ENCODE measurements at places on chromosomes 5 and 9.

DNA sequence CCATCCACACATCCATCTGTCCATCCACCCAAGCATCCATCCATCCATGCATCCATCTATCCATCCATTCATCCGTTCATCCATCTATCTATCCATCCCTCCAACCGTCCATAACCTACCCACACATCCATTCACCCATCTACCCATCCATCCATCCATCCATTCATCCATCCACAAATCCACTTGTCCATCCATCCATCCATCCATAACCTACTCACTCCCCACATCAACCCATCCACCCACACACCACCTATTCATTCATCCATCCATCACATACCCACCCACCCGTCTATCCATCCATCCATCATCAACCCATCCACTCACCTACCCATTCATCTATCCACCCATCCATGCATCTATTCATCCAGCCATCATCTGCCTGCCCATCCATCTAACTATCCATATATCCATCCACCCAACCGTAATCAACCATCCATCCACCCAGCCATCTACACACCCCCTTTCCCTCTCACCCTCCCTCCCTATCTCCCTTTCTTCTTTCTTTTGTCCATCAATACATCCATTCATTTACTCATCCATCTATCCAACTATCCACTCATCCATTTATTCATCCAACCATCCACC, 43.6 kb upstream of the CLPTM1L start:
- no peak for DNase-seq

- DNase-seq = no peak
Observed at GRCh38 chr9:94017939-94018531, 62.9 kb upstream of the BARX1 start.

DNA sequence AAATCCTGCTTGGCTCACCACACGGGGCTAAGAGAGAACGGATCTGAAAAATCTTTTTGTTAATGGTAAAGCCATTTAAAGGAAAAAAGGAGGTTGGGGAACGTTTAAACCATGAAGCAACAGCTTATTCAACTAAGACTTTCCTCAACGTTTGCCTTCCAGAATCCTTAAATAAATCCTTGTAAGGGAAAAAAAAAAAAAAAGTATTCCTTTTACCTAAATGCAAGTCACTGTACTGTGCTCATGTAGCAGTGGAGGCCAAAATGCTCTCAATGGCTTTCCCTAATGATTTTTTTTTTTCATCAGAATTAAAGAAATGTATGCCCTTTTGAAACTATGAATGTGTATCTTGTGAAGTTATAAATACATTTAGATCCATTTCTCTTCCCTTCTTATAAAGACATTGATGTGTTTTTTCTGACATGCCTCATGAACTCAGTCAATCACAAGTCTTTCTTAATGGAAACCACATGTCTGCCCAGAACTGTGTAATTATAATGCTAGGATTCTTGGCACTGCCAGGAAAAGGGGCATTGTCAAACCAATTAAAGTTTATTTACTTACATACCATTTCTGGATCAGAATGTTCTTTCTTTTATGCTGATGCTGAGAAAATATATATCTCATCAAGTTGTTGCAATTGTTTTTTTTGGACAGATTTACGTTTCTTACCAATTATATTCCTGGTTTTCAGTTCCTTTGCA, 107.5 kb downstream of the EBF1 start:
- DNase-seq = no peak

DNA sequence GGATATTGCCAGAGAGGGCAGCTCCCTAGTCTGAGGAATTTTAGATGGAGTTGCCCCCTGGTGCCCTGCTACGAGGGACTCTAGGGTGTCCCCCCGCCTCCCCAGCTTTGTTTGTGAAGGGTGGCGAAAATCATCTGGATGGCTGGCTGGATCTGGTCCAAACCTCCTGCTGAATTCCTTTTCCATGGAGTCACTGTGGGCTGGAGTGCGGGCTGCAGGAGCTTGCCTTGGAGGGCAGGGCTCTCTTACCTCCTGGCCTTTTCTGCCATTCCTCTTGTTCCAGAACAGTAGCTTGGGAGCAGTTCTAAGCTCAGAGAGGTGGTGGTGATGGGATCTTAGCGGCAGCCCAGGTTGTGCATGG, 2.1 kb downstream of the SYNPO start:
- DNase-seq = no peak

- no peak for DNase-seq
Observed at GRCh38 chr5:139828207-139828895, 32.7 kb downstream of the PSD2 start.

DNA sequence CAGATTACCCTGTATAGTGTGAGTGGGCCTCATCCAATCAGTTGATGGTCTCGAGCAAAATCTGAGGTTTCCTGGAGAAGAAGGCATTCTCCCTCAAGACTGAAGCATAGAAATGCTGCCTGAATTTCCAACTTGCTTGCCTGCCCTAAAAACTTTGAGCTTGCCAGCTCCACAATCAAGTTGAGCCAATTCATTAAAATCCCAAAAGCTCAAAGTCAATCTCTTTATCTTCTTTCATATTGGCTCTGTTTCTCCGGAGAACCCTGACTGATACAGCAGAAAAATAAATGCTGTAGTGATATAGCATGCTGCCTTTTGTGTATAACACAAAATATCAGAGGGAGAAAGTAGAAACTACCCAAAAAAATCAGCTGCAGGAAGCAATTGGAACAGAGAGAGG, 72.5 kb upstream of the NMUR2 start:
- DNase-seq = no peak

DNA sequence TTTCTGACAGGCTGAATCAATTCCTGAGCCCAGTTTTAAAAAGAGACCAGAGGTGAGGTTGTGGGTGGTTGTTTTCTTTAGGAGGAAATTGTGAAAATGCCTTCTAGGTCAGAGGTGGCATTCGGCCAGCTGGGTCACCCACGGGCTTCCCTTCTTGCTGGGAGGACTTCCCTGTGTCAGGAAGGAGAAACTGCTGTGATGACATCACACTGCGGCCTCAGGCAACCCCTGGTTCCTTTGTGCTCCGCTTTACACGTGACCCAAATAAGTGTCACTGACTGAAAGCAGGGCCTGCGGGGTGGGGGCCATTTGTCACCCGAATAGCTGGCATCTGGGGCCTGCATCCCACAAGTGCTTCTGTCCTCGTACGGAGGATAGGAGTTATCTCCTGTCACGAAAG, 39.7 kb downstream of the FABP6 start:
- no peak for DNase-seq

- no peak for DNase-seq
Observed at GRCh38 chr9:10104774-10105173, 508.0 kb downstream of the PTPRD start.

DNA sequence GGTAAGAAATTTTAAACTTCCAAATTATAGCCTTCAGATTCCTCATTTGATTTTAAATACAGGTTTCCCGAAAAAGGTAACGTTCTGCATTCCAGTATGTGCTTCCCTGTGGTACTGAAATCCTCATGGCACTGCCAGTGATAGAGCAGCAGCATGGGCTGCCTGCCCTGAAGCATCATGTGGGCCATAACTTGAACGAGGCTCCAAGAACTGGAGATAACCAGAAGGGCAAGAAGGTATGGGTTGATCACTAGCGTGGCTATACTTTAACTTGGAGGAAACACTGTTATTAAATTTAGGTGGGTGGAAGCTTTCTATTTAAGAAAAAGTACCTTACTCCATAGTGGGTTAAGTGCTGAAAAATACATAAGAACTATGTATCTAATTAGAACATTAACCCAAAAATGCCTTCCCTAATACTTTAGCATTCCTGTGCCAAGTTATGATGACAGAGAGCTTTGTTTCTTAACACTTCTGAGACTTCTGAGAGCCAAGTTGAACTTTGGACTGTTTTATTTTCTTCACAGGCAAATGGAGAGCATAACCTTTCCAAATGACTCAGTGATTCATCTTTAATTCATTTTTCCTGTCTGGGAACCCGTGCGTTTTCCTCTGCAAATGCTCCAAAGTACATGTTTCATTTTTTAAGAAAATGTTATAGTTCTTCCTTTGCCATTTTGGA, 191.5 kb upstream of the GNA14 start:
- DNase-seq = no peak

GRCh38 chr5:27875148-27875547, 836.8 kb upstream of the CDH9 start:
- no peak for DNase-seq

DNA sequence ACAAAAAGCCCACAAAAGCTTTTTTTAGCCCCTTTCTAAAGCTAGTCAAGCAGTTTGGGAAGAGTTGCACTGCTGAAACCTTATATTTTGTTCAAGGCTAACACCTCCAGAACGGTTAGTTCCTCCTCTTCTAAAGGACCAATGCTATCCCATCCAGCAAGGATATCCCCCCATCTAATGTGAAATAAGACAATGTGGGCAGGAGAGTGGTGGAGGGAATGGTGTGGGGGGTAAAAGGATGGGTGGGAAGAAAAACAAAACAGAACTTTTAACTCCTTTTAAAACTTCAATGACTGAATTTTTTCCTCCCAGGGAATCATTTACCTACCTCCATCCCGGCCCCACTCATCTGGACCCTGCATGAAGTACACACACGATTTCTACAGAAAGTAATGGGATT, 21.2 kb downstream of the PTCH1 start:
- no peak for DNase-seq

DNA sequence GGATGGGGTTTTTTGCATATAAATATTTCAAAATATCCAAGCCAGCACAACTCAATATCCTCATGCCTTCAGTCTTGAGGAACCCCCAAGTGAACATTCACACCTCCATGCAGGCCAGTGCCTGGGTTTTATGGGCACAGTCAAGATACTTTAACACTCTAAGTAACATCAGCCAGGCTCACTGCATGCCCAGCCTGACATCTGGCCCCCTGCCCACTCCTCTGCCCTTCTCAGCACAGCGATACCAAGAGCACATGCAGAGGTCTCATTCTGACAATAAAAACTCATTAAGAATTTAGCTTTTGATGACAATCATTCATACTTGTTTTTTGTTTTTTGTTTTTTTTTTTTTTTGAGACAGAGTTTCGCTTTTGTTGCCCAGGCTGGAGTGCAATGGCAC, 250.0 kb downstream of the CWC27 start:
- DNase-seq = no peak

DNA sequence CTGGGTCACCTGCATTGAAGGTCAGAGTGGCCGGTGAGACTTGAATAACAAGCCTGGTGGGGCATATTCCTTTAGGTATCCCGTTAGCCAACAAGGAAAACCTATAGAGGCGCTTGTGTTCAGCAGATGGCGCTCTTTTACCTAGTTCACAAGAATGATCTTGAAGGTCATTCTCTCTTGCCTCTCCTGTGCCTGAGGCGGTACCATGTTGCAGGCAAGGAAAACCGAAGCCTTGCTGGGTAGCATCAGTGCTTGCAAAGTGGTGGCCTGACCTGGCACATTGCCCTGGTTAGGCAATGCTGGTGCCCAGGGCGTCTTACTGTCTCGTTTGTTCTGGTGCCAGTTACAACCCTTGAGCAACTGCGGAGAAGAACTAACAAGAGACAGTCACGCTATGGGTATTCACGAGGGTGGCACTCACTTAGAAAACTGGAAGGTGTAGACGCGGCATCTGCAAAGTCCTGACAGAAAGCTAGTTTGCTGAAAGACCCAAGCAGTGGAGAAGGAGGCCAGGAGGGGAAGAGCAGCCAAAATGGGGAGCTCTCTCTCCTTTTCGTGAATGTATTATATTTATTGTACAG, 56.7 kb downstream of the AOPEP start:
- DNase-seq = peak; percentile 8

DNA sequence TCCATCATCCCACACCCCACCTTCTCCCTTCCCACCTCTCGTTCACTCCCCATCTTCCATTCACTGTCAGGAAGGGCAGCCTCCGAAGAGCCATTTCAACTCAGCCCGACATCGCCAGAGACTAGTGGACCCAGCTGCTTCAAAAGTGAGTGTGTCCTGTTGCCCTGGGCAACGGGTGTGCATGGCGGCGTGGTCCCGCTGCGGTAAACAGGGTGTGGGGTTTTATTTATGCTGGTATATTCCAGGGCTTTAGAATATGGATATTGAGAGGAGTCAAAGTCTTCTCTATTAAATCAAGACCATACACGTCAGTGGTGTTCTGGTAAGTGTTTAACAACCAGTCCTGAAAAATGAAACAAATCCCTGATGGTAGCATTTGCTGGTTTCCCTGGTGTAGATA, 274.5 kb downstream of the MAST4 start:
- DNase-seq = no peak

GRCh38 chr9:109586993-109587392, 88.9 kb upstream of the PTPN3 start:
- DNase-seq = no peak

GRCh38 chr5:116225281-116225922, 140.6 kb downstream of the COMMD10 start:
- DNase-seq = no peak

GRCh38 chr5:119179857-119180641, 109.2 kb downstream of the DMXL1 start:
- DNase-seq = no peak

- no peak for DNase-seq
Observed at GRCh38 chr5:1050423-1051365, 42.1 kb downstream of the NKD2 start.

DNA sequence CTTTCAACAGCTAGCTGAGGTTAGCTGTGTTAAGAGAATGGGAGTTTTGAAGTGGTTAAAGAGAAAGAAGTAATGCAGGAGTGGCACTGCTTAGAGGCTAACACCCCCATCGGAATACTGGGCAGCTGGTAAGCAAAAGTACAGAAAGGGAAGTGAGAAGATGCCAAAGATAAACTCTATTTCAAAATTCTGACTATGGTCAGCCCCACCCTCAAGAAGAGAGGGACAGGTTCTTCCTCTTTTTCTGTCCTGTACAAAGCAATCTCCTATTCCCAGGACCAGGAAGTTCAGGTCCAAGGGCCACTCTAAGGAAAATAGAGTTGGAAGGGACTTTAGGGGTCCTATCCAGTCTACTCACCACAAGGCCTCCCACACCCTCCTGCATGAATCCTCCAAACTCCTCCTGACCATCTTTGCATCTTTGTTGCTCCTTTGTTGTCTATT, 45.9 kb upstream of the JAK2 start:
- no peak for DNase-seq

GRCh38 chr5:6340100-6340499, 38.2 kb downstream of the MED10 start:
- DNase-seq = no peak

DNA sequence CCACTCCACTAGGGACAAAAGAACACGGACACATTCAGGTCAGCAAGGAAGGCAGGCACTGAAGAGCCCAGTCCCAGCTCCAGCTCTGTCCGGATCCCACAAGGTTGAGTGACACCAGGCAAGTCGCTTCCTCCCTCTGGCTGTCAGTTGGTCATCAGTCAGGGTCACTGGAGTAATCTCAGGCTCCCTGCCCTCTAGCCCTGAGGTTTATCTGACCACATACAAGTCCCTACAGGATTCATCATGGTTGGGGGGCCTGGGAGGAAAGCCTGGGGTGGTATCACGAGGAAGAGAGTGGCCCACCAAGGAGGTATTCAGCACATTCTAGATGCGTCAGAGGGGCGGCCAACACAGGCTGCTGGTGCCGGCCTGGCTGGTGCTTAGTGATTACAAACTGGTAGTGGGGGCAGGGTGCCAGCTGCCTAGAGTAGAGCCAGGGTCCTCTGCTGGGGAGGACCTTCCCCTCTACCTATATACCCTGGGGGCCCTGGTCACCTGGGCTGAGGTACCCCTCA, 81.5 kb downstream of the SHB start:
- DNase-seq = no peak

All from cerebellar nuclear complex (tissue), 1 donor.